Fibroblast of mammary gland (primary cell): ENCODE measurements at places on chromosomes 1 and 21.

- peak; percentile 33 for DNase-seq
Observed at GRCh38 chr21:32921632-32922230, 104.0 kb upstream of the OLIG2 start.

- DNase-seq = no peak
Observed at GRCh38 chr1:3304692-3305091, 149.8 kb upstream of the ARHGEF16 start.

- DNase-seq = no peak
Observed at GRCh38 chr1:234484218-234484617, 5.2 kb upstream of the TARBP1 start.

DNA sequence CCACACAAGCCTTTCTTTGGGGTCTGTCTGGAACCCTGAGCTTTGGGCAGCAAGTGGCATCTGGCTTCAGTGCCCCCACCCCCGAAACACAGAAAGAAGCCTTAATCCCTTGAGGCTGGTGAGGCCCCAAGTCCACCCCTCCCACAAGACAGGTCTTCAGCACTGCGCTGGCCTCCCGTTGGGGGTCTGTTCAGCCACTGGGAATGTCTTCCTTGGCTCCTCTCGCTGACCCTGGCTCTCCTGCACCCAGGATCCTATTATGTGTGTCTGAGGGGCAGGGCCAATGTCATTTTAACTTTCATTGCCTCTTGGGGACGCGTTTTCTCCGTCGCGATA is 26.9 kb downstream of the ATP8B2 start:
- DNase-seq = no peak

GRCh38 chr1:160017592-160017991 is 14.2 kb downstream of the PIGM start:
- DNase-seq = no peak
